ENCODE measurements at places on chromosomes 3 and 15.

DNA sequence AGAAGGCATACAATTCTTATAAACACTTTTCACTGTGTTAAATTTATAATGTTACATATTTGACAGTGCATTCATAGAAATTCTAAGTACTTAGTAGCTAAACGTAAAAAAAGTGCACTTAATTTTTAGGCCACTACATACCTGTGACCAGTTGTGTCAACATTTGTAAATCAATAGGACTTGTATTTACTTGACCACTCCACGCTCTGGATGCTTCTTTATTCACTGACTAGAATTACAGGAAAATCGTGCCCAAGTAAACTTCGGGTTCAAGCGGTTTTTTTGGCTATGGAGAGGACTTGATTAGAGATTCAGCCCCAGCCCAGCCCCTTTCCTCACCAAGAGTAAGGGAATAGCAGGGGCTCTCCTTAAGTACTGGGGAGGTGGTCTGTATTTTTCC is 21.8 kb downstream of the WDR53 start:
- no peak for DNase-seq

- peak; percentile 21 for DNase-seq
Observed at GRCh38 chr3:28915741-28916500, 364.9 kb upstream of the RBMS3 start.

DNA sequence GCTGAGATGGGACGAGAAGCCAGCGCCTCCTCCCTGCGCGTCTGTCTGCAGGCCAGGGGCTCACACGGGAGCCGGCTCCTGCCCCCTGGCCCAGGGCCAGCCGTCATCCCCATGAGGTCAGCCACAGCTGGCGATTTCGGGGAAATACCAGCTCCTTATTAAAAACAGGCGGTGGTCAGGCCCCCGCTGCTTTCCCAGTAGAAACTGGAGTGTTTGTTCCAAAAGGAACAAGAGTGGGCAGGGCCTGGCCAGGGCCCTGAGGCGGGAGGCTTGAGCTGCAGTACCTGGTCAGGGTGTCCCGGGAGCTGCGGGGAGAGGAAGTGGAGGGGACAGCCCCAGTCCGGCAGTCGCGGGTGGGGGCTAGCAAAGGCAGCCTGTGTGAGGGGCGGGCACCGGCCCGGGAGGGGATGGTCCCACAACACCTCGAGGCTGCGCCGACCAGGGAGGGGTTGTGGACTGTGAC is 17.8 kb downstream of the MYL3 start:
- DNase-seq, result peak; percentile 80

GRCh38 chr3:170258105-170258487 is 35.9 kb downstream of the PRKCI start:
- no peak for DNase-seq

- no peak for DNase-seq
Observed at GRCh38 chr3:114518206-114518808, 224.5 kb downstream of the TIGIT start.

DNA sequence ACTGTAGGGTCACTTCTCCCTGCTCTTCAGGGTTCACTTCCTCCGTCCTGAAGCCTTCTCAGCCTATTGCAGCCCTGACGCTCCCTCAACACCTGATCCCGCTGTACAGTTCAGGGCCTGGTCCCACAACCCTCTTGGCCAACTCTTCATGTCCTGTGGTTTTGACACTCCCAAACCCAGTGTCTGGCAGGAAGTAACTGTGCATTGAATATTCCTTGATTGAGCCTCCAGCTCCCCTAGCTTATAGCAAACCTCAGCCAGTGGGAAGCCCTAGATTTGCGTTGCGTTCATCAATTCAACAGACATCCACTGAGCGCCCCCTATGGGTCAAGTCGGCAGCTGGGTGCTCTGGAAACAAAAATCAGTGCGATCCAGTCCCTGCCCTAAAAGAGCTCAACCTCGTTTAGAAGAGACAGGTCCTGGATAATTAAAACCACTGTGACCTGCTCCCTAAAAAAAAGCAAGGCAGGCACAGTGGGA is 13.5 kb downstream of the UBAP1L start:
- DNase-seq, result peak; percentile 80

Measured in umbilical cord (tissue), 2 donors.